ENCODE measurements at places on chromosomes 13 and 19.

DNA sequence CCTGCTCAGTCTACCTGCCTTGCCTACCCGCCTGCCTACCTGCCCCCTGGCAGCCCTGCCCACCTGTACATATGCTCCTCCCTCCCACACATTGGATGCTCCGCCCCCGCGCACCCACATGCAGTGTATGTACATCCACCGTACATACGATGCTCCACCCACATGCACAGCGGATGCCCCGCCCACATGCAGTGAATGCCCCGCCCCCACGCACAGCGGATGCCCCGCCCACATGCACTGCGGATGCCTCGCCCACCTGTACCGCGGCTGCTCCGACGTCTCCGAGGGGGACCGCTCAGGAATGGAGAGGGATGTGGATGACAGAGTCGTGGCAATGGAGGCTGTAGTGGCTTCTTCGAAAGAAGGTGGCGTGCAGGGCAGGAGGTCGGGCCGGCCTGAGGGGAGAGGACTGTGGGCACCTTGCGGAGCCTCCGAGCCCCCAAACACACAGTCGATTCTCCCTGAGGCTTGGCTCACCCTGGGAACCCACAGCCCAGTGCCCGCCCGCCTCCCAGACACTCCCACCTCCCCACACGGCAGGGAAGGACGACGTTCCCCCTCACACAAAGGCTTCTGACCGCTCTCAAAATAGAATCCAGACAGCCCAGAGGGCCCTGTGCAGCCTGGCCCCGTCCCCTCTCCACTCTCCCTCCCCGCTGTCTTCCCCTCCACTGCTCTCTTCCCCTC lies 16.5 kb upstream of the CACTIN start:
- DNase-seq: peak; percentile 5

GRCh38 chr13:68214691-68215415 lies 984.7 kb upstream of the PCDH9 start:
- no peak for DNase-seq

DNA sequence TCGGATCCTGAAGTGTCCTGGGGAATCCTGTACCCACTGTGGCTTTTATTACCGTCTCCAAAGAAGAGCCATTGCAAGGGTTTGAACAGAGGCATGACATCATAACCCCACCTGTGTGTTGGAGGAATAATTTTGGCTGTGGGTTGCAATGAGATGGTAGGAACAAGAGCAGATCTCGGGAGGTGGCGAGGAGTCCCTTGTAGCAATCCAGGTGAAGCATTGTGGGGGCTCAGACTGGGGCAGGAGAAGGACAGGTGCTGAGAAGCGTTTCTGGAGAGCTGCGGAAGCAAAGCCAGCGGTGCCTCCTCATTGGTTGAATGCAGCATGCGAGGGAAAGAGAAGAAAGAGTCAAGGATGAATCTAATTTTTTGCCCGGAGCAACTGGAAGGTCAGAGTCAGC lies 382.4 kb downstream of the EFNB2 start:
- DNase-seq: no peak

DNA sequence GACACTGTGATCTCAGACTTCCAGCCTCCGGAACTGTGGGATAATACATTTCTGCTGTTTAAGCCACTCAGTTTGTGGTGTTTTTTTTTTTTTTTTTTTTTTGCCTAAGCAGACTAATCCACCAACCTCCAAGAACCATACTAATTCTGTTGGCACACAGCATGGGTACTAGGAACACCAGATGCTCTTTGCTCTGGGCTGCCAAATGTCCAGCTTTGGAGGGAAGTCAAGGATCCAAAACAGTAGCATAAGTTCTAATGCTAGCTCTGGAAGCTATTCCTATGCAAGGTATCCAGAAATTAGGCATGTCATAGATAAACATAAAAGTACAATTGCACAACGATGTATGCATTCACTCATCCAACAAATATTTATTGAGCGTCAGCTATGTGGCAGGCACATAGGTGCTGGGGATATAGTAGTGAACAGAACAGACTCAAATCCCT lies 64.5 kb upstream of the WDFY2 start:
- no peak for DNase-seq

GRCh38 chr13:25046985-25047511 lies 48.9 kb upstream of the PABPC3 start:
- DNase-seq: no peak

GRCh38 chr19:1942078-1942933 lies 1.3 kb downstream of the CSNK1G2 start:
- peak; percentile 56 for DNase-seq

GRCh38 chr19:57815247-57816075 lies 748 bp upstream of the ZNF552 start:
- DNase-seq: no peak

DNA sequence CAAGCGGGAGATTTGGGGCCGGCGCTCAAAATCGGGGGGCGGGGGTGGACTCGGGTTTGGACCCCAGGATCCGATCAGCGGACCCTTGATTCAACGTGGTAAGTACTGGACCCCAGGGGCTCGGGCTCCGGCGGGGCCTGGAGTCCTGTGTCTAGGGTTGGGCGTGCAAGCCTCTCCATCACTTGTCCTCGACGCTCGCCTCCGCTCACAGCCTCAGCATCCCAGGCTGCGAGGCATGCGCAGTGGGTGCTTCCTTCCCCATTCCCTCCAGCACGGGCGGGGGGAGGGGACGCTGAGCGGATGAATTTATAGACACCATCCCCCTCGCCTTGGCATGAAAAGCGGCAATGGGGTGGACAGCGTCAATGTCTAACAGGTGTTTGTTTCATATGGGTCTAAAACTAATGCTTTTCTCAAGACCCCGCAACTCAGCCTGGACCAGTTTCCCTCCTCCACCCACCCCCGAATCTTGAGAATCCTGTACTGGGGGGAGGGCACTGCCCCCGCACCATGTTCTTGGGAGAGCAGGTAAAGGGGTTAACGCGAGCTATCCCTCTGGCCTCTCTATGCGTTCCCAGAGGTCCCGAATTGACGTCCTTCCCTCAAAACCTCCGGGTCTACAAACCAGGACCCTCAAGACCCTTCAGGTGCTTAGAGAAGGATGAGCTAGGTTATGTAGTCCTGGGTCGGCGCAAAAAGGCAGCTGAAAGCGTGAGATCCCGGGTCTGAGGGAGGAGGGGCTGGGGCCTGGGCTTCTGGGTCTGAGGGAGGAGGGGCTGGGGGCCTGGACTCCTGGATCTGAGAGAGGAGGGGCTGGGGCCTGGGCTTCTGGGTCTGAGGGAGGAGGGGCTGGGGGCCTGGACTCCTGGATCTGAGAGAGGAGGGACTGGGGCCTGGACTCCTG lies 579 bp downstream of the CPT1C start:
- DNase-seq: no peak

DNA sequence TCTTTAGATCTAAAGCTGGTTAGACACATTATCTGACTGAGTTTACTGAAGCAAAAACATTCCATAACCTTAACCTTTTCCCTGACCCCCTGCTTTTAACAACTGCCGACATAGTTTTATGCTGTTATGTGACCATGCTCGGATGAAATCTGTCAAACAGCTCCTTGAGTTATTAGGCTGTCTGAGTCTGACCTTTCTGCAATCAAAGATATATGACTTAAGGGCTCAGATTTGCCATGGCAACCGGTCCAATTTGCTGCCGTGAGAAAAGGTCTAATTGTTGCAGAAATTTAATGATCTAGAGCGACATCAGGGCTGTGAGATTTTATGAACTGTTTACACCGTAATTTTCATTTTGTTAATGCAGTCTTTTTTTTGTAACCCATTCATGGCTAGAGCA lies 61.8 kb downstream of the URI1 start:
- DNase-seq: no peak

DNA sequence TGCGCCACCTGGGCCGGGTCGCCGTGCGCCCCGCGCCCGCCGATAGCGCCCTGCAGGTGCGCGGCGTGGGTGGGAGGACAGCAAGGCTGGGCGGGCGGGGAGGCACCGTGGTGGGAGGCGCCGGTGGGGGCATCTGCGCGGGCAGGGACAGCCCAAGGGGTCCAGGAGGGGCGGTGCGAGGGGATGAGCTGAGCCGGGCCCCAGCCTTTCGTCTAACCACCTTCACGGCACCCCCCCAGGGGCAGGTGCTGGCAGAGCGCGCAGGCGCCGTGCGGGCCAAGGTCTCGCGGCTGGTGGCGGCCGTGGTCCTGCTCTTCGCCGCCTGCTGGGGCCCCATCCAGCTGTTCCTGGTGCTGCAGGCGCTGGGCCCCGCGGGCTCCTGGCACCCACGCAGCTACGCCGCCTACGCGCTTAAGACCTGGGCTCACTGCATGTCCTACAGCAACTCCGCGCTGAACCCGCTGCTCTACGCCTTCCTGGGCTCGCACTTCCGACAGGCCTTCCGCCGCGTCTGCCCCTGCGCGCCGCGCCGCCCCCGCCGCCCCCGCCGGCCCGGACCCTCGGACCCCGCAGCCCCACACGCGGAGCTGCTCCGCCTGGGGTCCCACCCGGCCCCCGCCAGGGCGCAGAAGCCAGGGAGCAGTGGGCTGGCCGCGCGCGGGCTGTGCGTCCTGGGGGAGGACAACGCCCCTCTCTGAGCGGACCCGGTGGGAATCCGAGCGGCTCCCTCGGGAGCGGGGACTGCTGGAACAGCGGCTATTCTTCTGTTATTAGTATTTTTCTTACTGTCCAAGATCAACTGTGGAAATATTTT lies 3.1 kb downstream of the KISS1R start:
- DNase-seq: no peak

- DNase-seq: no peak
Observed at GRCh38 chr19:30235946-30236345, 136.2 kb upstream of the ZNF536 start.

GRCh38 chr19:58021541-58022282 lies 12.1 kb upstream of the ZSCAN1 start:
- peak; percentile 54 for DNase-seq

DNA sequence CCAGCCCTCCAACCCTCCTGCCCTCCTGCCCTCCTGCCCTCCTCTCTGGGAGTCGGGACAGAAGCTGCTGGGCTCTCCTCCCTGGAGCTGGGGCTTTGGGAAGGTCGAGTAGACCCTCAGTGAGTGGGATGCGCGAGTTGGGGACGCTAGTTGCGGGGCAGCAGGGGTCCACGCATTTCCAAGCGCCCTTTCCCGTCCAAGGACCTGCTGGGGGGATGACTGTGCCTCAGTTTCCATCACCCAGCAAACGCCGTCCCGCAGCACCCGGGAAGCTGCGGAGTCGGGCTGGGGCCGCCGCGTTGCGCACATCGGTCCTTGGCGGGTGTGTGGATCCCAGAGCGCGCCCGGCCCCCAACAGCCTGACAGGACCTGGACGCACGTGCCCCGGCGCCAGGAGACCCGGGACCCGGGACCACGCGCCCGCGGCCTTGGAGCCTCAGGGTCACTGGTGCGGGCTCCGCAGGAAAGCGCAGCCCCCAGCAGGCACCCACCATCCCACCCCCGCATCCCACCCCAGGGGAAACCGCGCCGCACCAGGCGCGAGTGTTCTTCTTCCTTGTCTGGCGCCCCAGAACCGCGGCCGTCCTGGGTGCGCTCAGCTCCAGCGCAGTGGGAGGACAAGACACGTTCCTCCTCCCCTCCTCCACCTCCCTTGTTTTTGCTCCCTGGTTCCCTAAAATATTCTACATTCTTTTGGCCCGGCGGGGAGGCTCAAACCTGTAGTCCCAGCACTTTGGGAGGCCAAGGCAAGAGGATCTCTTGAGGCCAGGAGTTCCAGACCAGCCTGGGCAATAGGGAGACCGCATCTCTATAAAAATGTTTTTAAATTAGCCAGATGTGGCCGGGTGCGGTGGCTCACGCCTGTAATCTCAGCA lies 9.2 kb downstream of the ONECUT3 start:
- DNase-seq: no peak

GRCh38 chr13:103810026-103810425 lies 743.8 kb upstream of the SLC10A2 start:
- no peak for DNase-seq

DNA sequence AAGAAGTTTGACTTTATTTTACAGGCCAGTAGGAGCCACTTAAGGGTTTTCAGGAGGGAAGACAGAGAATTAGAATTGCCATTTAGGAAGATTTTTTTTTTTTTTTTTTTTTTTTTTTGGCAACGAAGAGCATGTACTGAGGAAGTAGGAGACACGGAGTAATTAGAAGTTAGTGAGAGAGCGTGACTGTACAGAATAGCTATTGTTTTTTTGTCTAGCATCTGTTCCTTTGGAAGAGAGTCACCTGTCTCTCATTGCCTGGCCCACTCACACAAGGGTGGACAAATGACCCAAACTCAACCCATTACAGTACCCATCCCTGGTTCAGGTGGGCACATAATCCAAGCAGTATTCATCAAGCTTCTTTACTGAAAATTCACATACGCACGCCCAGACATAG lies 166.7 kb downstream of the LACC1 start:
- DNase-seq: no peak

DNA sequence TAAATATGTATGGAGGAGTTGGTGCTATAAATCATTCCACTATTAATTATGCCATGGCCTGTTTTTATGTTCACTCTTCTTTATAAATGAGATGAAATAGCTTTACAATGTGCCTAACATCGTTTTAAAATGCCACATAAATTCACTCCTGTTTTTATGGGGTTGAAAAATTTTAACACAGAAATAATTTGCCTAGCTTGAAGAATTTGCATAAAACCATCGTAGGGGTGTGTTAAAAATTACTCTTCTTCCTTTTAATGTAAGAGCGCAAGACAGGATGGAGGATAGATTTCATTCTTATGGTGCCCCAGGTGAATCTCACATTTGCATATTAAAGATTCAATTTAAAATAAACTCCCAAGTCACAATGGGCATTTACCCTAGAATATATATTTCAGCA lies 447.8 kb downstream of the OXGR1 start:
- no peak for DNase-seq

DNA sequence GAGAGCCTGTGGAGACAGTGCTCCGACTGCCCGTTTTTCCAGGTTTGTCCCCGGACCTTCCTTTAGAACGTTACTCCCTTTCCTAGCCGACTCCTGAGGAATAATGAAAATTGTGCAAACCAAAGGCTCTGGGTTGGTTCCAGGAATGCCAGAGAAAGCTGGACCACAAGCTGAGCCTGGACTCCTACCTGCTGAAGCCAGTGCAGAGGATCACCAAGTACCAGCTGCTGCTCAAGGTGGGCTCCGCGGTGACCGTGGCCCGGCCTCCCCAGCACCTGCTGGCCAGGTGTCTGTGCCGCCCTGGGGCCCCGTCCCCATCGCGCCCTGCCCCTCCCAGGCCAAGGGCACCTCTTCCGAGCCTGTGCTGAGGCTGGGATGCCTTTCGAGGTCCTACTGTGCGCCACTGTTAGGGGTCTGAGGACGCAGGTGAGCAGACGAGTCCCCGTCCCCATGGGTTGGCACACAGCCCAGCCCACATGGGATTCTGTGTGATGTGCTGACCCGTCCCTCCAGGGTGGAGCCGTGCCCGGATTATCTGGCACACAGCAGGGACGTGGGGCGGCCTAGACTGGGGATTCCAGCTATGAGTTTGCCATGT lies 20.5 kb upstream of the F7 start:
- DNase-seq: no peak

GRCh38 chr13:73625562-73626339 lies 508.5 kb downstream of the KLF12 start:
- no peak for DNase-seq

DNA sequence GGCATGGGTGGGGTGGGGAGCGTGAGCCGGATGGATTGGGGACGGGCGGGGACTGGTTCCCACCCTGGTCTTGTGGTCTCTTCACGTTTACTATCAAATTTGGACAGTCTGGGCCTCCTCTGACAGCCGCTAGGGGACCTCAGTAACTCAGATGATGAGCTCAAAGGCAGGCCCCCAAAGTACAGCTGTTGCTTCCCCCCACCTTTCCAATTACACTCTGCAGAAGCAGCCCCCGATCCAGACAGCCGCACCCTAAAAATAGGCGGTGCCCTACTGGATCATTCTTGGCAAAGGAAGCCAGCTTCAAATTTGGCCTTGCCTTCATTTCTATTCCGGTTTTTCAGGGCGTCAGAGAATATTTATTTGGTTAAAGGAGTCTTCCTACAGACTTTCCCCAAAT lies 1.9 kb upstream of the FOXO1 start:
- no peak for DNase-seq

Data from inflammatory macrophage treated with lipopolysaccharide for 1 hour (primary cell).